Transverse colon (tissue), 4 donors: ENCODE measurements at places on chromosomes 4 and X. TPM values are rescaled to one million over a fixed set of nuclear protein-coding genes. Genes with fewer than 3 reads are reported as not detected.

GRCh38 chr4:86261636-86262035 is 98.2 kb downstream of the MAPK10 start:
- no peaks in the 10 kb centered on the region for H3K36me3 ChIP-seq
- no peak for DNase-seq
- no peak overlapping the region for H3K27ac ChIP-seq
- H3K4me3 ChIP-seq, result no peak overlapping the region
- H3K4me1 ChIP-seq, result no peaks in the 10 kb centered on the region

DNA sequence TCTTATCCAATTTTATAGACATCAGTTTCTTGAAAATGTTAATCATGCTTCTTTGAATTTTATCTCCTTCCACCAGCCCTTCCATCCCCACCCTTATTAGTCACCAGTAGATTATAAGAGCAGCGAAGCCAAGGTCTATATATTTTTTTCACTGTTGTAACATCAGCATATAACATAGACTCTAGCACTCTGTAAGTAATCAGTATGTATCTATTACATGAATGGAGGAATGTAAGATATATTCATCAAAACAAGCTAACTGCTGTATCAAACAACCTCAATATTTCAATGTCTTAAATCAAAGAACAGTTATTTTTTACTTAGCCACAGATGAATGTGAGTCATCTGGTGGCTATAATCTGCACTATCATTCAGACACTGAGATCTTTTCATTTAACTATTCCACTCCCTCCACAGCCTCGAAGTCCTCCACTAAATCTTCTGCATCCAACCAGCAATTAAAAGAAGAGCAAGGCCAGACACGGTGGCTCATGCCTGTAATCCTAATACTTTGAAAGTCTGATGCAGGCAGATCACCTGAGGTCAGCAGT is 178.9 kb downstream of the CENPC start:
- DNase-seq, result no peak
- no peak overlapping the region for H3K27ac ChIP-seq
- H3K27me3 ChIP-seq, result no peaks in the 10 kb centered on the region

GRCh38 chr4:57369446-57369845 is 259.3 kb upstream of the IGFBP7 start:
- H3K27ac ChIP-seq, result no peak overlapping the region
- DNase-seq, result no peak
- no peaks in the 10 kb centered on the region for H3K36me3 ChIP-seq
- H3K4me1 ChIP-seq, result no peaks in the 10 kb centered on the region

DNA sequence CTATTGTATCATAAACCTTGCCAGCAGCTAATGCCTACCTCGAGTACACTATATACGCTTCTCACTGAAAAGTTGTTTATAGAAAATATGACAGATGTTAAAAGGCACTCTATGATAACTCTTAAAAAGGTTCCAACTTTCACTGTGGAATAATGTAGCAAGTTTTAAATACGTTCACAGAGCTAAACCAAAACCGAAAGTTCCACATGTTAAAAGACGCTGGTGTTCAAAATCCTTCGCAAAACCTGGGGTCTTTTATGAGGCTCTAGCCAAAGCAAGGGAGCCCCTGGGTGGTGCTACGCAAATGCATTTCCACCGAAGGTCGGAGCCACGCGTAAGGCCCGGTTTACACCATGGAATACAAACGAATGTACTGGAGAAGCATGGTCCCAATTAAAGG is 103.7 kb upstream of the TENM3 start:
- no peak overlapping the region for H3K27ac ChIP-seq
- no peaks in the 10 kb centered on the region for H3K36me3 ChIP-seq
- peaks cover 21% of the 10 kb centered on the region for H3K4me1 ChIP-seq
- no peak overlapping the region for H3K4me3 ChIP-seq
- no peak for DNase-seq

DNA sequence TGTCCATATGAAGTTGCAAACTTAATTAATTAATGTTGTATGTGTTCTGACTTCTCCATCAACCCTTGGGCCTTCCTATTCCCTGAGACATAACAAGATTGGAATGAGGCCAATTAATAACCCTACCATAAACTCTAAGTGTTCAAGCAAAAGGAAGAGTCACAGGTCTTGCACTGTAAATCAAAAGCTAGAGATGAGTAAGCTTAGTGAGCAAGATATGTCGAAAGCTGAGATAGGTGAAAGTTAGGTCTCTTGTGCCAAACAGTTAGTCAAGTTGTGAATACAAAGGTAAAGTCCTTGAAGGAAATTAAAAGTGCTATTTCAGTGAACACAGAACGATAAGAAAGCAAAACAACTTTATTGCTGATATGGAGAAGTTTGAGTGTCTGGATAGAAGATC is 58.2 kb upstream of the GPRIN3 start:
- no peaks in the 10 kb centered on the region for H3K36me3 ChIP-seq
- H3K27me3 ChIP-seq, result no peaks in the 10 kb centered on the region
- no peak overlapping the region for H3K27ac ChIP-seq

- no peaks in the 10 kb centered on the region for H3K27me3 ChIP-seq
- H3K4me3 ChIP-seq, result no peak overlapping the region
- no peaks in the 10 kb centered on the region for H3K4me1 ChIP-seq
- no peak for DNase-seq
Observed at GRCh38 chr4:11439836-11440235, 11.1 kb upstream of the HS3ST1 start.

DNA sequence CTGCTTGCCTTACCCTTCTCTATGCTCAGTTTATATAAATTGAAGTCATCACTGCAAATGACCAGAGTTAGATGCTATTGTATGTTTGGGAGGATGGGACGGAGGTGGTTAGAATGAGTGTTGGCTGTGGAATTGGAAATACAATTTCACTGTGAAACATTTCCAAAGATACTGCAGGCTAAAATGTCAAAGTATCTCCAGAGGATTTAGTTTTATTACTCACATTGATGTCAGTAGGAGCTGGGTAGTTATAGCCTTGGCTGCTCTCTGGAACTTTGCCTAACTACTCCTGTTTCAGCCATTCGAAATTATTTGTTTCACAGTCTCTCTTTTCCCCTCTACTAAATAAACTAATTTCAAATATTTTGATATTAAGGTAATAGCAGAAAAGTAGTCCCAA is 92.6 kb upstream of the PPP3CA start:
- H3K4me3 ChIP-seq, result no peak overlapping the region
- no peaks in the 10 kb centered on the region for H3K36me3 ChIP-seq

DNA sequence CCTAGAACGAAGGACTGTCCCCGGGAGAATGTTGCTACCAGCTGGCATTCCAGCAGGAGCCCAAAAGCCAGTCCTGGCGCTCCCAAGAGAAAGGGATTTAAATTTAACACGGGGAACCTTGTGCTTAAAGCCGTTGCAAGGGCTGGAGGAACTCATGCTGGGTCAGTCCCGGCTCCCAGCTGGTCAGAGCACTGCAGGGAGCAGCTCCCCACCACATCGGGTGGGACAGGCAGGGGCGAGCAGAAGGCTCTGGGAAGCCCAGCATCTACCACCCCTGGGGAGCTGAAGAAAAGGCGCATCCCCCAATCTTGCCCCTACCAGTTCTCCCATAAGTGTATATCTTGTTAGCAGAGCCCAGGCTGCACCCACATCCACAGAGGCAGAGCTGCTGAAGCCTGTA is 15.7 kb downstream of the CFAP99 start:
- no peaks in the 10 kb centered on the region for H3K4me1 ChIP-seq
- DNase-seq, result no peak
- H3K36me3 ChIP-seq, result no peaks in the 10 kb centered on the region
- H3K4me3 ChIP-seq, result no peak overlapping the region
- no peaks in the 10 kb centered on the region for H3K27me3 ChIP-seq
- no peak overlapping the region for H3K27ac ChIP-seq

DNA sequence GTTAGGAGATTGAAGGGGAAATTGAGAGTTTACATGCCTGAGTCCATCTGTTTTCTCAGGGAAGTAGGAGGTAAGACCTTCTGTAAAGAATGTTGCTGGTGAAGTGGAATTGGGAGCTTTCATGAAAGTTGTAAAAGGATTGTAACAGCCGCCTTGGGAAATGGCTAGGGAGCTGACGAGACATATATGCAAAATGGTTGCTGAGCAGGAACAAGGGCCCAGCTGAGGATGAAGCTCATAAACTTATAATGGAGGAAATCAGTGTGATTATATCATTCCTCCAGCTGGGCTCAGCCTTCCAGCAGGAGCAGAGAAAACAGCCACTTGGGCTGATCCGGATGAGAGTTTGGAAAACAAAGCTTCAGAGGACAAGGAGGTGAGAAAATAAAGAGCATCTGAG is 208.7 kb downstream of the MAPK10 start:
- H3K27ac ChIP-seq, result no peak overlapping the region
- H3K27me3 ChIP-seq, result no peaks in the 10 kb centered on the region
- no peak overlapping the region for H3K4me3 ChIP-seq
- no peak for DNase-seq

GRCh38 chr4:76702440-76703122 is 195.4 kb downstream of the SOWAHB start:
- no peaks in the 10 kb centered on the region for H3K36me3 ChIP-seq
- H3K27me3 ChIP-seq, result no peaks in the 10 kb centered on the region
- no peak for DNase-seq
- peaks cover 49% of the 10 kb centered on the region for H3K4me1 ChIP-seq
- peak overlapping the region; percentile 88 for H3K27ac ChIP-seq

DNA sequence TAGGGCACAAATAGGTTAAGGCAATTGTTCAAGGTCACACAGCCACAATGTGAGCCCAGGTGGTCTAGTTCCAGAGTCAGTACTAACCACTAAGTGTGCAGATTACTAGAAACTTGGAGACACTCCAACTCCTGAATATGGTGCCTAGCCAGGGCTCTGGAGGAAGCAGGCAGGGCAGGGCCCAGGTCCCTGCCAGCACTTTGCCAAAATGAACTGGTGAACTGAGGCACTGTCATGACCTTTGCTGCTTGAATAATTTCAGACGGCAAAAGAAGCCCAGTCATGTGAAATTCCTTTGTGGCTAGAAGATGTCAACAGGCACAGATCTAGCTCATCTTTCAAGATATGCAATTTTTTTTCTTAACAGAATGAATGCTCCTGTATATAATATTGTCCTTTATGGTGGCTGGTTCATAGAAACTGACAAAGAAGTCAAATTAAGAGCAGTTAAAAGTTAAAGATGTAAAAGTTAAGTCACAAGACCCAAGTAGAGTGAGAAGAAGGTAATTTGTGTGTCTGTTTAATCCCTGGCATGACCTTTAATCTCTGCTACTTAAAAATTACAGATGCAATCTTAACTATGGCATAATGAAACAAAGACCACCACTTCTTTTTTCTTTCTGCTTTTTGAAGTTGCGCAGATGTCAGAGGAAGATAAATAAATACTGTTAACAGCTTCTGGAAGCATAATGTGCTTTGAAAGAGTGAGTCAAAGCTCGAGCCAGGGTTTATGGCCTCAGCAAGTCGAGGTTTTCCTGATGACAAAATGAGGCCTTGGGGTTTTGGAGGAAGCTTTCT is 54.1 kb downstream of the SHROOM3 start:
- no peak overlapping the region for H3K27ac ChIP-seq
- H3K4me1 ChIP-seq, result peaks cover 7% of the 10 kb centered on the region
- no peak for DNase-seq

DNA sequence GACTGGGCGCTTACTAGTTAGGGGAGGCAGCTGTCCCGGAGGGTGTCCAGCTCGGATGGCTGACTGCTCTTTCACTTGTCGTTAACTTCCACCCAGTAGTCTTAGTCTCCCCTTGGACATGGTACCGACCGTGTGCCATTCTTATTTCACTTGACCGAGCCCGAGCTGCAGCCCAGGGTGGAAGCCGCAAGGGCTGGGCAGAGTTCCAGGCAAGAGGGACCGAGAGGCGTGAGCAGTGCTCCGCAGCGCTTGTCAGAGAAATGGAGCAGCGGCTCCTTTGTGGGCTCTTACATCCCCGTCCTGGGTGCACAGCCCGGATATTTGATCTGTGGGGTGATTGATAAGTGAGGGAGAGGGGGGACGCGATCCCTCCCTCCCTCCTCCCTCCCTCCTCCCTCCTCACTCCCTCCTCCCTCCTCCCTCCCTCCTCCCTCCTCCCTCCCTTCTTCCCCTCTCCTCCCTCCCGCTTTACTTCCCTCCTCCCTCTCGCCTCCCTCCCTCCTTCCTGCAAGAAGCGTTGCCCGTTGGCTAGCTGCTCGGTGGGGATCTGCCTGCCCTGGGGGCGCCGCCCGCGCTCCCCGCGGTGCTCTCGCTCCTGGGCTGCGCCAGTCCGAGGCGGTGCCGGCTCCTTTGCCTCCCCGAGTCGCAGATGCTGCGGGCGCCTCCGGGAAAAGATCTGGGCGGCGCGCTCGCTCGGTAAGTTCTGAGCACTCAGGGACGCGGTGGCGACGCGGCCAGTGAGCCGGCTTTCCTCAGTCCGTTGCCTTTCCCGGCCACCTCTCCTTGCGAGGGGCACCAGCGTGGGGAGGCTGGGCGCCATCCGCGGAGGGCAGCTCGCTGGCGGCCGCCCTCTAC is at the start of gene SLITRK2:
SLITRK2 (plus strand) TSS at position 499 of the 855 bp plus-strand sequence. CDS start 4,597 bp downstream, outside the sequence.
- H3K4me1 ChIP-seq, result no peaks in the 10 kb centered on the region
- no peak within 1 kb of the TSS for H3K27ac ChIP-seq
- no peak for DNase-seq
- H3K36me3 ChIP-seq, result no peaks in the 10 kb centered on the region
- peak within 1 kb of the TSS; percentile 8 for H3K4me3 ChIP-seq

DNA sequence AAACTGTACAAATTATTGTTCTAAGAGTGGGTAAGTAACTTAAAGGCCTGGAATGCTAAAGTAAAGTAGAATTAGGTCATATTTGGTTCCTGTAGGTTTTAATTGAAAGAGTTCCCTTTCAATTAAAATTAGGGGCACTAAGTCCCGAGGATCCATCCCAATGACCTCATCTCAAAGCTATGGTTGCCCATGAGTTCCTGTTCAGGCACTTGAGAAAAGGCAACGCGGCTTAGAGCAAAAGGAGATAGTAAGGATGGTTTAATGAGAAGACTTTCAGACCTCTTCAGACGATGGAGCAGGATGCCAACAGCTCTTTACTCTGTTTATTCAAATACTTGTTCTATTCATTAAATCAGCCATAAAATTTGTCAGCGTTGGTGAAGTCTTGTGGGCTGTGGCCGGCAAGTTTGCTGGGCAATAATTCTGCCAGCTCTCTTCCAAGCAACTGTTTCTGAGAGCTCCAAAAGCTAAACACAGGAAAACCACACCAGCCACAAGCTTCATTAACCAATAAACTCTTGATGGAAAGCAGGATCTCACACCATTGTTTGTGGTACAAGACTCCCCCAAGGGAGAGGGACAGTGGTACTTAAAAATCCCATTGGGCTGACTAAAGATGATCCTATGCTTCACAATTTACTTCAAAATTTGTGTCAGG is 167.4 kb downstream of the COL4A6 start:
- H3K4me3 ChIP-seq, result no peak overlapping the region
- H3K36me3 ChIP-seq, result no peaks in the 10 kb centered on the region
- no peaks in the 10 kb centered on the region for H3K27me3 ChIP-seq
- H3K27ac ChIP-seq, result no peak overlapping the region

GRCh38 chr4:151553874-151554273 is 144.9 kb downstream of the FHIP1A start:
- peak; percentile 82 for DNase-seq
- no peaks in the 10 kb centered on the region for H3K36me3 ChIP-seq
- H3K27ac ChIP-seq, result peak overlapping the region; percentile 75
- no peaks in the 10 kb centered on the region for H3K27me3 ChIP-seq

Gene FAM47A
- not detected for total RNA-seq

Gene STPG2
- total RNA-seq, result not detected

Gene FRYL
- total RNA-seq, result 603 TPM

Gene SH3RF1
- total RNA-seq, result 49.0 TPM
